CD4-positive, alpha-beta memory T cell (primary cell): ENCODE measurements at places on chromosomes 6 and 20. TPM values are rescaled to one million over a fixed set of nuclear protein-coding genes. Genes with fewer than 3 reads are reported as not detected.

The RFX6 gene
- total RNA-seq = not detected

The EFCAB8 gene
- 1.8 TPM for total RNA-seq

The HLA-DQB1 gene
- total RNA-seq = 9.9 TPM

The ASXL1 gene
- total RNA-seq = 127 TPM

The TMEM14C gene
- total RNA-seq = 34.1 TPM

The XPO5 gene
- total RNA-seq = 43.4 TPM

The HNF4A gene
- not detected for total RNA-seq

The HLA-DRB1 gene
- total RNA-seq = 14.3 TPM

The KIF3B gene
- total RNA-seq = 14.2 TPM

The FOXC1 gene
- total RNA-seq = not detected

The RRAGD gene
- 5.9 TPM for total RNA-seq

The TRPC4AP gene
- total RNA-seq = 61.2 TPM

The RIPPLY2 gene
- total RNA-seq = not detected

The POU5F1 gene
- not detected for total RNA-seq

The RNF217 gene
- total RNA-seq = 0.86 TPM

The LAMA5 gene
- total RNA-seq = not detected

The HLA-DOA gene
- total RNA-seq = 1.4 TPM

The LRRC73 gene
- total RNA-seq = 0.67 TPM

The EDN3 gene
- total RNA-seq = 0.78 TPM

The MAS1 gene
- not detected for total RNA-seq

The UFL1 gene
- total RNA-seq = 35.0 TPM

The CTCFL gene
- not detected for total RNA-seq

The CNR1 gene
- total RNA-seq = not detected

The MICB gene
- total RNA-seq = 21.4 TPM

The WFDC9 gene
- total RNA-seq = not detected

The THBD gene
- 0.50 TPM for total RNA-seq

The HLA-DQB2 gene
- not detected for total RNA-seq

The RAD21L1 gene
- not detected for total RNA-seq

The NKX2-2 gene
- total RNA-seq = not detected

The LY6G5C gene
- 4.4 TPM for total RNA-seq

The UST gene
- total RNA-seq = 7.0 TPM
